ENCODE measurements at places on chromosomes 16 and 17.

GRCh38 chr16:62036101-62036801 is at the start of gene CDH8:
TSS of gene CDH8 (minus strand) at chr16:62036438. CDS start at chr16:62021403, 15,035 bp downstream.
- no peak for DNase-seq

- no peak for DNase-seq
These were observed 112.5 kb downstream of the SOCS1 start for GRCh38 chr16:11143372-11144035.

- DNase-seq = peak; percentile 16
These were observed 381.6 kb upstream of the ASIC2 start for GRCh38 chr17:33674685-33675084.

DNA sequence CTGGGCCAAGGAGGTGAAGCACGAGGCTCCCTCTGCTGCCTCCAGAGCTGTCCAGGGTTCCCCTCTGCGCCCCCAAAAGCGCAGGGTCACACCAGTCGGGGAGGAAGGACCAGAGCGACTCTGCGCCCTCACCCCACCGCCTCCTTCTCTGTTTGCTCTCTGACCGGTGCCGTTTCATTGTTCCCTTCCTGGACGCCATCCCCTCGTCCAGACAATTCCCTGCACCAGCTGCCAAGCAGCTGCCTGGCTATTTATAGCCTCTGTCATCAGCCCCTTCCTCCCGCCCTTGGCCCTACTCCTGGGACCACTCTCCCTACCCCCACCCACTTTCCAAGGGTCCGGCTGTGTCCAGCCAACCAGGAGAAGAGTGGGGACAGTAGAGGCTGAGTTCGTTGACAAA is 68.8 kb upstream of the CREBBP start:
- DNase-seq = no peak

- no peak for DNase-seq
These were observed 10.9 kb upstream of the ST6GALNAC1 start for GRCh38 chr17:76654408-76654807.

DNA sequence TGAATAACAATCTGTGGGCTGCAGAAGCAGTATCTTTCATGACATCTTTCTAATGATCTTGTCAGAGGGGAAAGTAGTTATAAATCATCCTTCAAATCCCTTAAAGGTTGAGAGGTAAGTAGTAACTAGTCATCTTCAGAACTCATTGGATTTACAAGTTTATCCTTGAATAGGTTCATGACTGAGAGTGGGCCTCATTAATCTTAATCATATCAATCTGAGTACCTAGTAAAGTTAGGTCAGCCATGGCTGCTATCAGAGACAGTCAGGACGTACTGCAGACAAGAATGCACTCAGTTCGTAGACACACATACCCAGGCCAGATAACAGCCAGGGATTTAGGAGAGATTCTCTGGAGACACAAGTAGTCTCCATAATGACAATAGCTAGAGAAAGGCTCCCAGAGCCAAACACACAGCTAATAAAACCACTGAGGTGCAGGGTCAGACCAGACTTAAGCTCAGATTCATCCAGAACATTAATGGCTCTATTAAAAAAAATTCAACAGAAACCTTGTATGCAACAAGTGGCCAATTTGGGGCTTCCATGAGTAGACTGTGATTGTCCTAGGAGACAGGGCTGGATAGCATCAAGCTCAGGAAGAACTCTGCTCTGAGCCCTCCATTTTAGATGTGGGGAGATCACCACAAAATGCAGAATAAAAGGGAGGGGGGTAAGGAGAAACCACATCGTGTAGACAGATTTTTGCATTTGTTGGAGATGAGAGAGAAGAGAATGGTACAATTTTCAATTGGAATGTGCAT is 65.8 kb downstream of the TBX4 start:
- DNase-seq = no peak

DNA sequence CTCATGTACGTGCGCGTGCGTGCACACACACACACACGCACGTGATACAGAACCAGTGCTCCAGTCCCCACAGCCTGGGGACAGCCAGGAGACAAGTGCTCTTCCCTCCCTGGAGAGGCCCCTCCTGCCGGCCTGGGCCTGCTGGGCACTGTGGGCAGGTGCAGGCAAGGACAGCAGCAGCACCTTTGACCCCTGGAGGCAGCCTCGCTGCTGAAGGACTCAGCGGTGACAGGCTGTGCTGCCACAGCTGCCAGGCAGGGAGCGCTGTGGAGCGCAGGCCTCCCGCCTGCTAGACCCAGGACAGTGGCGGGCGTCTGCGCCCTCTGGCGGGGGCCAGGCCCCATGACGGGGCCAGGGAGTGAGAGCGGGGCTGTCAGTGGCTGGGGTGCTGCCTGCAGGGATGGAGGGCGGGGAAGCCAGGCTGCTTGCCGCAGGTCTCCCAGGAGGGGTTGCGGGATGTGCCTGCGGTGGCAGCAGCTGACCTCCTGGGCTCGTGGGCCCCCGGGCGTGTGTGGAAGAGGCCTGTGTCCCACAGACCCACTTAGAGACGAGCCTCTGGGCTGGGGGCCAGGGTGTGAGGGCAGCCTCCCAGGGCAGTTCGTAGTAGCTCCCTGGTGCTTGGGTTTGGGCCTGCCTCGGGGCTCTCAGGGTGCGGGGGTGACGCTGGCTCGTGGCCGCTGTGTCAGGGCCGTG is 63.5 kb upstream of the PVALEF start:
- DNase-seq = no peak

DNA sequence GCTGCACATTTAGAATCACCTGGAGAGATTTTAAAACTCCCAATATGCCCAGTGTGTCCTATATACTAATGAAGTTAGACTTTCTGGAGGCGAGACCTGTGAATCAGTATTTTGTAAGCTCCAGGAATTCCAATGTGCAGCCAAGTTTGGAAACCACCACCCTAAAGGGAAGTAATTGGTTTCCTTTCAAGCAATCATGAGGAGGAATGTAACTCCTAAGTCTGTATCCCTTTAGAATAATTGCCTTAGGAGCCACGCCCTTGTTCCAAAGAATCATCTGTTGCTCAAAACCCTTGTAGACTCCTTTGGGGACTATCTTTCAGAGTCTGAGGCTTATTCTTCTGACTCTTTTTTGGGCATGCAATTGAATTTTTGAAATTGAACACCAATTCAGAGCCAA is 84.4 kb downstream of the DNAH9 start:
- no peak for DNase-seq

- DNase-seq = no peak
These were observed 42.5 kb downstream of the TMEM11 start for GRCh38 chr17:21171309-21171922.

DNA sequence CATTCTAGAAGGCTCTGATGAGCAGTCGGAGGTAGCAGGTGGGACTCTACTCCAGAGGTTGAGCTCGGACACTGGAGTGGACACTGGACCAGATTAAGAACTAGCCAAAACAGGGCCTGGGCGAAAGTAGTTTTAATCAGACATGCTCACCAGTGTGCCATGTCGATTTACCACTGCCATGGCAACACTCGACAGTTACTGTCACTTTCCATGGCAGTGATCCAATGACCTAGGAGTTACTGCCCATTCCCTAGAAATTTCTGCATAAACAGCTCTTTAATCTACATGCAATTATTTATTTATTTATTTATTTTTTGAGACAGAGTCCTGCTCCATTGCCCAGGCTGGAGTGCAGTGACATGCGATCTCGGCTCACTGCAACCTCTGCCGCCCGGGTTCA is 7.2 kb upstream of the METTL9 start:
- DNase-seq = no peak

GRCh38 chr17:13640551-13640950 is 38.8 kb upstream of the HS3ST3A1 start:
- no peak for DNase-seq

DNA sequence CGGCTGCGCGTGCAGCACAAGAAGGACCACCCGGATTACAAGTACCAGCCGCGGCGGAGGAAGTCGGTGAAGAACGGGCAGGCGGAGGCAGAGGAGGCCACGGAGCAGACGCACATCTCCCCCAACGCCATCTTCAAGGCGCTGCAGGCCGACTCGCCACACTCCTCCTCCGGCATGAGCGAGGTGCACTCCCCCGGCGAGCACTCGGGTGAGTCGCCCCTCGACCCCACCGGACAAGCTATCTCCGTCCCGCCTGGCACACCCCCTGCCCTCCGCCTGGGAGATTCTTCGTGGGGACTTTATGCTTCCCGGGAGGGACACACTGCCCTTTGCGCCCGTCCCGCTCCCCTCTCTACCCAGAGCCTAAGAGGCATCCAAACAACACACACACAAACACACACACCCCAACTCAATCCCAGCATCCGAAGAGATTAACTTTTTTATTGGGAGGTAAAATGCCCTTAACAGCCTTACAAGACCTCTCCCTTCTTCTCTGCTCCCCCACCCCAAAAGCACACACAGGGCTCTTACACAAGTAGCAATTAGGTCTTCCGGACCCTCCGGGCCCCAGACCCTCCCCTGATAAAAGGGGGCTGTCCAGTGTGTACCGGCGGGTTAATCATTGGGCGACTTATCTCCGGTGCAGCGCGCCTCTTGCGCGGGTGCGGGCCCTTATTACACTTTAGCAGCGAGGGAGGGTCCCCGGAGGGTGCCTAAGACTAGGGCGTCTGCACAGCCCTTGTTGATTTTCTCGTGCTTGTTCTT is 2.1 kb downstream of the SOX9 start:
- DNase-seq = no peak

DNA sequence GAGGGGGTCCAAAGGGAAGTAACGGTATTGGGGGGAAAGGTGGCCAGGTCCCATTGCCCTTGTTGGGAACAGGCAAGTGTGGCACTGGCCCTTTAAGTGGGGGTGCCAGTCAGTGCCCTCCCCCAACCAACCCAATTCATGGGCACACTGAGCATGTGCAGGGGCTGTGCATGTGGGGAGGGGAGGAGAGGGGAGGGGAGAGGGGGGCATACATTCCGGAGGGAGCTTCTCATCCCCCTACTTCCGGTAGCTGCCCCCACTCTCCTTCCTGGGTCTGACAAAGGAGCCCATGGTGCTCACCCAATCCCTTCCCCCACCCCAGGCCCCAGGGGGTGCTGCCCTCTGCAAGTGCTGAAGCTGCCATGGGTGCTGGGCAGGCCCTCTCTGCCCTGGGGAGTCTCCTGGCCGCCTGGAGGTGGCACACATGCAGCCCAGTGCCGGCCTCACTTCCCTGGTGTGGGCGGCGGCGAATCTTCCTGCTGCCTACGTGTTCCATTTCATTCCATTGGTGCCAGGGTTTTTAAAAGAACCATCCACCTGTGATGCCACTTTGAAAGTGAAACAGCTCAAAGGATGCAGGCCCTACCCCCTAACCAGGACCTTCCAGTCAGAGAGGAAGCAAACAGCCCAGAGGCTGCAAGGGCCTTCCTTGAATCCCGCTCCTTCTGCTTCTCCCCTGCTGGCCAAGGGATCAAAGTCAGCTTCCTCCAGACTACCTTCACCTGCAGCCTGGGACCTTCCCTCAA is 11.0 kb downstream of the HEXIM2 start:
- DNase-seq = peak; percentile 43

GRCh38 chr17:49247944-49248343 is 17.4 kb upstream of the PHOSPHO1 start:
- DNase-seq = no peak

DNA sequence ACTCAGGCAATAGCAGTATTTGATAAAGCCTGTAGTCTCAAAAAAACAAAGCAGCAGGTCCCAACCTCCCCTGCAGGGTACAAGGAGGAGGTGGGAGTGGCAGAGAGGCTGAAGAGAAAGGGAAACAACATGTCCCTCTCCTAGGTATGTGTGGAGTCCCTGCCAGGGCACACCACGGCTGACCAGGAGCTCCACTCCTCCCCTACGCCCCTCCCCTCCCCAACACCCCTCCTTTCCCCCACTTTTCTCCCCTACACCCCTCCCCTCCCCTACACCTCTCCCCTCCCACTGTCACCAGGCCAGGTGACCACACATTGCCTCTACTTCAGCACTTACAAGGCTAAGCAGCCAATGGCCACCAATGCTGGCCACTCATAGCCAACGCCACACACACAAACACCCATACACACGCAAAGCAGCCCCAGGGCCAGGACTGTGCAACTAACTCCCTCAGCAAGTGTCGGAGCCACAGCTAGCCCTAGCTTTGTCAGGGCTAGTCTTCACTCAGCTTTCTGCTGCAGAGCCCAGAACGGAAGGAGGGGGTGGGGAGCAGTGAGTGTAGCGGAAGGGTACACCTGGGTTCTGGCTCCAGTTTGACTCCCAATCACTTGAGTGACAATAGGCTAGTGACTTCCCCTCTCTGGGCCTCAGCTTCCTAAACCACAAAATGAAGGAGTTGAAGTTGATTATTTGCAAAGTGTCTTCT is 8.2 kb downstream of the CAVIN1 start:
- DNase-seq = no peak

- peak; percentile 24 for DNase-seq
These were observed 196.1 kb downstream of the GSG1L start for GRCh38 chr16:27867122-27868110.

DNA sequence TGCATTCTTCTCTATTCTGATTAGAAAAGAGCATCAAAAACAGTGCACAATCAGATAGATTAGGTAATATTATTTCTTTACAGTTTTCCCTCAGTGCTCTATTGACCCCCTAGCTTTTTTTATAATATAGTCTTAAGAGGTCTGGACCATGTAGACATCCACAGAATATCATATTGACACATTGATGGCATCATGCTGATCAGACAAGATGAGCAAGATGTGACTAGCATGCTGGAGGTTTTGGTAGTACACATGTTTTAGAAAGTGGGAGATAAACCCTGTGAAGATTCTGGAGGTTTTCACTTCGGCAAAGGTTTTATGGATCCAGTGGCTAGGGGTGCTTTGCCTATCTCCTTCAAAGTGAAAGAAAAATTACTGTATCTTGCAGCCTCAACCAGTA is 2.8 kb upstream of the ABCA8 start:
- DNase-seq = no peak

DNA sequence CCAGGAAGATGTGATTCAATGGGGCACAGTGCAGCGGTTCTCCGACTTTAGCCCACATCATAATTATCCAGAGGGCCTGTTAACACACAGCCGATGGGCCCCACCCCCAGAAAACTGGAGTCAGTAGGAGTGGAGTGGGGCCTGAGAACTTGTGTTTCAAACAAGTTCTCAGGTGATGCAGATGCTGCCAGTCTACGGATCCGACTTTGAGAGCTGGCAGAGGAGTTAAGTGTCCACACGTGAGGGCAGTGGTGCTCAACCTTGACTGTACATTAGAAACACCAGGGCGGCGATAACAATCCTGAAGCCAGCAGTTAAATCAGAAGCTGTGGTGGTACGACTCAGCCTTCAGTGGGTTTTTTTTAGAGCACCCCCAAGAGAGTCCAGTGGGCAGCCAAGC is 75.0 kb downstream of the GPRC5B start:
- no peak for DNase-seq

GRCh38 chr17:871751-872519 is 89.8 kb downstream of the MRM3 start:
- DNase-seq = no peak

- no peak for DNase-seq
These were observed 11.5 kb upstream of the KRT38 start for GRCh38 chr17:41452281-41452680.

- no peak for DNase-seq
These were observed 587 bp downstream of the PLD6 start for GRCh38 chr17:17205368-17206123.

- no peak for DNase-seq
These were observed 4.9 kb downstream of the HDAC5 start for GRCh38 chr17:44118427-44119050.

Data from caudate nucleus (tissue), 63 donors.